AG20443 (cell line): ENCODE measurements at places on chromosomes 2 and 18.

DNA sequence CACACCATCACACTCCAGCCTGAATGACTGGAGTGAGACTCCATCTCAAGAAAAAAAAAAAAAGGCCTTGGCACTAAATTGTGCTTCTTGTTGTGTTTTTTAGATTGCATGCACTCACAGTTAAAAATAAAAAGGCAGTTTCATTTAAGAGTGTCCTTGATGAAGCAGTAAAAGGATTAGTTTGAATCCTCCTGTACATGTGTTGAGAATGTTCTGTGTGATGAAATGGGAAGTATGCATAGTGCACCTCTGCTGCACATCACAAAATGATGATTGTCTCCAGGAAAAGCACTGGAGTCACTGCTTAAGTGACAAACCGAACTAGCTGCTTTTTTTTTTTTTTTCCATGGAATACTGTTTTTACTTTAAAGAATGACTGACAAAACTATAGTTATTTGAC lies 23.1 kb downstream of the DYSF start:
- no peak for DNase-seq

DNA sequence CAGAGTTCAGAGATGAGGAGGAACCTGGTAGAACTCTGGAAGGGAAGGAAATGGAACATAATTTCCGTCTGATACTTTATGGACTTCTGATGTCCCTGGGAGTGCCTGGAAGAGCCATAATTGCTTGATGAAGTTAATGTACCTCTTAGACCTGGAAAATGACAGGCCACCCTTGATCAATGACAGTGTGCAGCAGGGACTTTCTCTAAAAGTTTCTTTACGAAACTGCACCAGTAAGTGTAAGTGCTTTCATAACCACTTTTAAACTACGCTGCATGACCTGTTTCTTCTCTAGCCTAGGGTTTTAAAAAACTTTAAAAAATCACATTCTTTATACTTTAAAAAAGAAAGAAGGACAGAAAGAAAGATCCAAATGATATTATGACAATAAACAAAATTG lies 164.5 kb downstream of the LPIN1 start:
- DNase-seq: no peak

GRCh38 chr18:8932866-8933265 lies 169.6 kb upstream of the NDUFV2 start:
- no peak for DNase-seq

DNA sequence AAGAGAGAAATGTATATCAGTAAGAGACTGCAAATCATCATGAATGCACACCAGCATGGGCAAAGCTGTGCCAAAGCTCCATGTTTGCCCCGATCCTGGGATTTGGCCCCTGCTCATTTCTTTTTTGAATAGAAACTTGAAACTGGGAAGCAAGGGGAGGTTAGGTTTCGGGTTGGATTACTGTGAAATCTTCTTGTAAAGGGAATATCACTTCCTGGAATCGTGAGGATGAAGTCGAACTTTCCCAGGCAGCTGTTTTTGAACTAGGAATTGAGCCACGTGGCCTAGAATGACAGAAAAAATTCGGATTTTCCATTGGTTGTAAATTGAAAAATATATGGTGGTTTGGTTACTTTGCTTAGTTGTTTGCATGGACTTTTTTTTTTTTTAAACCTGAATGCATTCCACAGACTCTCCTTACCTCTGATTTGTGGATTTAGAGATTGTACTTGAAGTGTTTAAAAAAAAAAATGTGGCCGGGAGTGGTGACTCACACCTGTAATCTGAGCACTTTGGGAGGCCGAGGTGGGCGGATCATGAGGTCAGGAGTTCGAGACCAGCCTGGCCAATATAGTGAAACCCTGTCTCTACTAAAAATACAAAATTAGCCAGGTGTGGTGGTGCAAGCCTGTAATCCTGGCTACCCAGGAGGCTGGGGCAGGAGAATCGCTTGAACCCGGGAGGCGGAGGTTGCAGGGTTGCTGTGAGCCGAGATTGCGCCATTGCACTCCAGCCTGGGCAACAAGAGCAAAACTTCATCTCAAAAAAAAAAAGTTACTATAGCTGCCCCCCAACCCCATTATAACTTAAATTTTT lies 32.1 kb downstream of the GRHL1 start:
- no peak for DNase-seq

GRCh38 chr18:32443033-32443705 lies 27.5 kb downstream of the GAREM1 start:
- no peak for DNase-seq

GRCh38 chr2:172135446-172135845 lies 32.7 kb upstream of the DLX2 start:
- no peak for DNase-seq

- DNase-seq: peak; percentile 50
These were observed 93.3 kb downstream of the CTAGE1 start for GRCh38 chr18:22324191-22325131.

DNA sequence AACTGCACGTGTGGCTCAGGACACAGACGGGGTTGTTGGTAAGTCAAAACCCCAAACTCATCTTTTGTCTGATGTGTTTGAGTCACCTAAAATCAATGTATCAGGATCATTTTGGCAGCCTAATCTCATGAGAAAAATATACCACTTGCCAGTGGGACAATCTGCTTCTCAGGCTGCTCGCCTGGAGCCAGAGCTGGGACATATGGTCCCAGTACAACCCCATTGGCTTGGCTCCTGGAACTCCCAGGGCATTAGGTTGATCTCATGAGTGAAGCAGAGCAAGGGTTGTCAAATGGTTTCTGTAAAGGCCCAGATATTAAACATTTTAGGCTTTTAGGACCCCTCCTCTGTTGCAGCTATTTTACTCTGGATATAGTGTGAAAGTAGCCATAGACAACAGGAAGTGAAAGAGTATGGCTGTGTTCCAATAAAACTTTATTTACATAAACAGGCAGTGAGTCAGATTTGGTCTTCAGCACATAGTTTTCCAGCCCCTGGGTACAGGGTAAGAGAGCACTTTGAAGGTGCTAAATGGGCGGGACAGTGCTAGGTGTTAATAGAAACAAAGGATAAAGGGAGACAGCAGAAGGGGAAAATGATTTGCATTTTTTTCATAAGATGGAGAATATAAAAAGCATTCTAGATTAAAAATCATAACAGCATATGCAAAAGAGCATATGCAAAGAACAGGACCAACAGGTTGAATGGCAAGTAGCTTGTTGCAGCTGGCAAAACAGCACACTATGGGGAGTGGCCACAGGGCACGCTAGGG lies 290.8 kb downstream of the KCNS3 start:
- DNase-seq: no peak

- no peak for DNase-seq
These were observed 3.5 kb downstream of the RALB start for GRCh38 chr2:120255986-120256650.

GRCh38 chr2:68824831-68825230 lies 46.4 kb downstream of the BMP10 start:
- DNase-seq: peak; percentile 66

DNA sequence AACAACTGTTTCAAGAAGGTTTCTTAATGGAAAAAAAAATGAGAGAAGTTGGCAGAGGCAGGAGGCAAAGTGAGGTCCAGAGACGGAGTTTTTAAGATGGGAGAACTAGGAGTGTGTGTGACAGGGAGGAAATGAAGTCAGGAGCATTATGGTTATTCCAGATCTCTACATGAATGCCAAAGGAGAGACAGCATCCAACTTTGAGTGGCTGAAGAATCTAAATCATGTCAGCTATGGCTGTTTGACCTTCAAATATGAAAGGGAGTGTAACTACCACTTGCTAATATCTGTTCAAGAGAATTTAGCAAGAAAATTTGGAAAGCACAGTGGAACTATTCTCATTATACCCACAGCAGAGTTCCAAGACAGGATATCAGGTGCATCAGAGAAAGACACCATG lies 81.2 kb upstream of the CCBE1 start:
- no peak for DNase-seq

GRCh38 chr2:61816480-61817355 lies 37.1 kb downstream of the FAM161A start:
- DNase-seq: peak; percentile 25

DNA sequence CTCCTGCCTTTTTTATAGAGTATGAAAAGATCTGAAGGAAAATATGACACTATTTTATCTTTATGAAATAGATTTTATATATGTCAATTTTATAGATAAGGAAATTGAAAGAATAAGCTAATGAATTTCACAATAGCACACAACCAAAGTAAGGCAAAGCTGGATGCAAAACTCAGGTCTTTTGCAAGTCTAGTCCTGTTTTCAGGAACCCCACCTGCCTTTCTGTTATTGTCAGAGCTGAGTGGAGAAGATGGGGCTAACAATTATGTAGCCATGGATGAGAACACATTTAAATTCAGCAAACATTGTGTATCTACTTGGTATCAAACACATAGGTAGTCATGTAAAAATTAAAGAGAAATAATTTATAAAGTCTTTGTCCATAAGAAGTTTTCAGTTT lies 161.5 kb upstream of the ZEB2 start:
- DNase-seq: no peak

DNA sequence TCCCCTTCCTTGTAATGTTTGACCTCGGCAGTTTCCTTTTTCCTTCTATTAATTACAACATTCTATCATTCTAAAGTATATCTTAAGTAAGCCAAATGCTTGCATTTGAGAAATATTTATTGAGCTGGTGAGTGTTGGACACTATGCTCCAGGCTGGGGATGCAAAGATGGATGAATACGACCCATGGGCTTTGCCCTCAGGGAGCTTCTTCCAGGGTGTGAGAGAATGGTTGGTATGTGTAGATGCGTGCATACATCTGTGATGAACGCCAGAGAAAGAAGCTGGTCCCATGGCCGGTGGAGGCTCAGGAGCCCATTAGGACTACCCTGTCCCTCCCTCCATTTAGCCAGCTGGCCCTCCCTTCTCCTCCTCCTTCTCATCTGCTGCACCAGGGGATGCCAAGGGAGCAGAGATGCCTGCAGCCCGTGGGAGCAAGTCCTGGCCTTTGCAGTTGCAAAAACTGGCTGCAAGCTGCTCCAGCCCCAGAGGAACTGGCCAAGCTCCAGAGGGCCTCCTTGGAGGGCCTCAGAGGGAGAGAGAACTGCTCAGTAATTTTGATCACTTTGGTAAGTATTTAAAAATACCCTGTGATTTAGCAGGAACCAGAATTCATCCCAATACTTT lies 65.7 kb upstream of the FOSL2 start:
- DNase-seq: no peak

DNA sequence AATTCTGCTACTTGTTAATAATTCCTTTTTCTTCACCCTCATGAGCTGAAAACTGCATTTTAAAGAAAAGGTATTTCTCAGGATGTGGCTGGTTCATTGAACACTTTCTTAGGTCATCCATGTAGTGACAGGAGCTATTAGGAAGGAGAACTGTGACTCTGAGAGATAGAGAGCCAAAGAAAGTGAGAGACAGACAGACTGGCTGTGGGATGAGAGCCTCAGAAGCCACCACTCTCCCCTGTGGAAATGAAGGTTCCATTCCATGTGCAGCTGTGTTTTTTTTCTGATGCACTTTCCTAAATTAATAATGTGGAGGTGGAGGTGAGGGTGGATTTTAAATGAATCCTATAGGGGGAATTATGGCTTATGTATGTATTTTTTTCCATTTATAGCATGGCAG lies 113.3 kb downstream of the FAM210A start:
- DNase-seq: peak; percentile 3

DNA sequence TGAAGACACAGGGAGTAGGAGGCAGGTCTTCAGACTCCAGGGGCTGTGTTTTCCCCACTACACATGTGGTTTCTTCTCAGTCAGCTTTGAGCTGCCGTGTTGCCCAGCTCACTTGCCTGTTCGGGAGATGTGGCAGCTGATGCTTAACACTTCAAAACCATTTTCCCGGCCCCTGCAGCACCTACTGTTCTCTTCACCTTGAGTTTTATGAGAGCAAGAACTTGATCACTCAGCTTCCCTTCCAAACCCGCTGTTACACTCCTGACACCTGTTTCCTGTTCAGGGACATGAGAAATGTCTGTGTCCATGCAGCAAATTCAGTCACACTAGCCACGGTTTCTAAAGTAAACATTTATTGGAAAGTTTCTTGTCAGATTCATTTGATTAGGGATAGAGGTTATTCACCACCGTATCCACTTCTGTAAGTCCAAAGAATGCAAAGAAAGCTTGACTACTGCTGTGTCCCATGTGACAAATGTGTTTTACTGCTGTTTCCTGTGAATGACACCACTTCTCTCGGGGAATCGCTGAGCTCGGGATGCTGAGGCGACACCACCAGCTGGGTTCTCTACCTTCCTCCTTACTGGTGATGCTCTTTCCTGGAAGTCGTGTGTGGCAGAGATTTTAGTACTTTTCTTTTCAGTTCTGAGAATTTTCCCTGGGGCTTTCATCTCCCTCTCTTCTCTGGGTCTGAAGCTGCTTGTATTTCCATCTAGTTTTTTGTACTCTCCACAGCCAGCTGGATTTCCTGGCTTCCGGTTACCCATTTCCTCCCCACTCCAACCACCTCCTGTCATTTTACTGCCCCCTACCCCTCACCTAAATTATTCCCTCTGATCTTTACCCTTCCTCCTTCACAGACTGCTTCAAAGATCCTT lies 91.7 kb downstream of the KLF7 start:
- DNase-seq: no peak

DNA sequence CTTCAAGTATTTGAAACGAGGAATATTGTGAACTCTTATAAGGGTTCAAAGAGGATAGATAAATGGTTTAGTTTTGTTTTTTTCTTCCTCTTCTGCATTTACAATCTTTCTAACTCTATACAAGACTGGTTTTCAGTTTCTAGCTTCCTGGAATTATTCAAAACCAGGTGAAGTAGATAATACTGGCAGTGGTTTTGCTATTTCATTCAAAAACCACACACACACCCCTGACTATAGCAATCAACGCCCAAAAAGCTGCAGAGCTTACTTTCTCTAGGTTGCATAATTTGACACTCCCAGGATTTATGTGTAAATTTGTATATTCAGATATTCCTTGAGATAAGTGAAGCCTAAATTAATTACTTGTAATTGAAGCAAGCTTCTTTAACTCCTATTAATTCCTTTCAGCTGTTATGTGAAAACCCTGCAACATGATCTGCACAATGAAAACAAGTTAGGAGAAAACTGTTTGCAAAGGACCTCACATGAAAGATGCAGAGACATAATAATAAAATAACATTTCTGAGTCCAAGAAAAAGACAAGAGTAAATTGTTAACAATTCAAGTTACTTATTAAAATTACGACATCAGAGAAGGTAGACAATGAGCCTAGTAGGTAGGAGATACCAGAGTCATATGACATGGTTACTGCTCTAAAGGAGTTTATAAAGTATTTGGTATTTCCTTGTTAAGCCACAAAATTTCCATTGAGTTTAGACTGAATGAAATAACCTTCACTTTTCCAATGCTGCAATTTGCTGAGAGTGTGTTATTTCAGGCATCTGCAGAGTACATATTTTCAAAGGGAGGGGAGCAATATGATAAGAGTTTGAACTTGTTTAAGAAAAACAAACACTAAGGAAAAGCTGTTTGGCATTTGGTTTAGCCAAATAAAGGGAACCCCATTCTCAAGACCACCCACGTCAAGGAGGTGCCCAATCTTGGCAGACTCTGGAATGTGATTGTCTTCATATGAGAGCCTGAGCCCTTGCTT lies 1.6 kb upstream of the NFE2L2 start:
- no peak for DNase-seq
